Fibroblast of lung (primary cell): ENCODE measurements at places on chromosomes 11 and 22.

- DNase-seq: peak; percentile 19
Measured at GRCh38 chr22:47395481-47395880, 633.0 kb downstream of the TBC1D22A start.

DNA sequence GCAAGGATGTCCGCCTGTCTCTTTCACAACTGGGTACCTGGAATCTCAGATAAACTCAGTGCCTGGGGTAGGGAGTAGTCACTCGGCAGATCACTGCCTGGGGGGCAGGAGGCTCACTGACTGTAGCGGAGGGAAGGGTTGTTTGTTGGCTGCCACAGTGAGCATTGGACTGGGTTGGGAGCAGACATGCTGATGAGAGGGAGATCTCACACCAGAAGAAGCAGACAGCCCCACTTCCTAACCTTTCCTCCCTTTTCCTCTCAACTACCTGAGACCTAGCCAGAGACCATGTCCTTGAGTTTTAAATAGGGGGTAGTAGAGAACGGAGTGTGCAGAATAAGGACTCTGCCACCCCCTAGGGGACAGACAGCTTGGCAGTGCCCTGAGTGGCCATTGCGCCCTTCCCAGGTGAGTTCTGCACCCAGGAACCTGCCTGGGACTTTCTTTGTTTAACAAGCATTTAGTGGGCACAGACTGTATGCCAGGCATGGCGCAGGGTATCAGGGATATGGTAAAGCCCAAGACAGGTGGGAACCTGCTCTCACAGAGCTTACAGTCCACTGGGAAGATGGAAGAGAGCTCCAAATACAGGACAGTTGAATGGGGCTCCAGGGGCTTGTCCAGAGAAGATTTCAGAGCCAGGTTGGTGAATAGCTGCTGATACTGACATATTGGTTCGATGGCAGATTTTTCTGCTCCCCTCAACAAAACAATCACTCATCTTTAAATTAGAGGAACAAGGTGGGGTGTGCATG, 115.7 kb upstream of the NNMT start:
- no peak for DNase-seq

DNA sequence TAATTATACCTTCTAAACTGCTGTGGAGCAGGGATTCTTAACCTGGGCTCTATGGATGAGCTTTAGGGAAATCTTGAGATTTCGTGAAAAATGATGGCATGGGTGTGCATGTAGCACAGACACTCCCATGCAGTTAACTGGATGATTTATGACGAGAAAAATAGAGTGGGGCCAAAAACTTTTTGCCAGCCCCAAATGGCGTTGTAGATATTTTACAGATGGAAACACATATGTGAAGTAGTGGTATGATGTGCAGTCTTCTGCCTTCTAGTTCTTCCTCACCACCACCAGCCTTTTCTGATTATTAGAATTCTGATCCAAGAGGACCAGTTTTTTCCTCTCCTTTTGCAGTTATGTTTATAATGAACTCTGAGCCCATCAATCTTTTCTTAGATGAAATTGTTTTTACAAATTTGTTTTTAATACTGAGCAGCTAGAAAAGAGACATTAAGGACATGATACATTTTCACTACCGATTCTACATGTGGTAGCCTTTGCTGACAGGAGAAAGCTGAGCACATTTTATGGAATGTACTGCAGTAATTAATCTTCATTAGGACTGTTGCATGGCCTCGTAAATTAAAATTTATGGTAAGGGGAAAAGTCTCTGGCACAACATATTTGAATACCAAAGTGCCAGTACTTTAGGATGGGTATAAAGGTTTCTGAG, 261.4 kb downstream of the DDX10 start:
- DNase-seq: no peak

DNA sequence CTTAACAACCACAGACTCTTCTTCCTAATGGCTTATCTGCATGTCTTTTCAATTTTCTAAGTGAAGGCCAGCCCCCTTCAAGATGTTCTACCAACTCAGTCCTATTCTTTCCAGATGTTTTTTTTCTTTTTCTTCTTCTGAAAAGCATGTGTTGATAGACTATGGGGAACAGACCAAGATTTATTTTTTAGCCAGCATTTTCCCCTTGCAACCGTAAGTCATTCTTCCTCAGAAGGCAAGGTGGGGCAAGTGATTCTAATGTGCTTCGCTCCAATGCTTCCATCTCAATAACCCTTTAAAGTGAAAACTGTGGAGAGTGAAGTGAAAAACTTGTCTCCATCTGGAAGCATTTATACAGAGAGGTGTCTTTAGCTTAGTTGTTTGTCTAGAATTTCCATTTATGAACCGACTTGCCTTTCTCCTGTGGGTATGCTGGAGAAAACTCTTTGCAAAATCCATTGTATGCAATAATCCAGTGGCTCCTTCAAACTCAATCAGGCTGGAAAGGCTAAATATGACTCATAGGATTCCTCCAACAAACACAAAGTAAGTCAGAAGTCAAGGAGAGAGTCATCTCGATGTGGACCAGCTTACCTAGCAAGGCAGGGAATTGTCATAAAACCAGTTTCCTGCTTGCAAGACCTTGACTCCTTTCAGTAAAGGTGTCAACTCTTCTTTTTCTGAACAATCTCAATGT, 83.7 kb downstream of the MAML2 start:
- DNase-seq: peak; percentile 86

- peak; percentile 93 for DNase-seq
Measured at GRCh38 chr11:115459563-115459962, 44.7 kb downstream of the CADM1 start.

DNA sequence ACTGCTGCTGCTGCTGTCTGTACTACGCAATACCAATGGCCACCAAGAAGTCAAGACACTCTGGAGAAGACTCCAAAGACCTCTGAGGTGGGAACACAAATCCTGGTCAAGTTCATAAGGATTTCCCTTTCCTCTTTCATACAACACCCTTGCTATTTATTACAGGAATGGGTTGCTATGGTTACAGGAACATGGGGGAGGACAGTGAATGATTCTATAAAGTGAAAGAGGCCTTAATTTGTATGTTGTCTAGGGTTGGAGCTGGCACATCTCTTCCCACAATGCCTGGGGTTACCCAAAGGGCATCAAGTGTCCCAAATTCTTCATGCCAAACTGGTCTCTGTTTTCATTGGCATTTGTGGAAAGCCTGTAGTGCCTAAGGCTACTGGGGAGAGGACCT, 11.4 kb upstream of the SEC14L3 start:
- DNase-seq: peak; percentile 28
